ENCODE measurements at places on chromosomes 1 and 21.

GRCh38 chr1:91805311-91805801 lies 80.6 kb downstream of the TGFBR3 start:
- no peak for DNase-seq

GRCh38 chr1:29563092-29563491 lies 326.8 kb downstream of the PTPRU start:
- DNase-seq = no peak

DNA sequence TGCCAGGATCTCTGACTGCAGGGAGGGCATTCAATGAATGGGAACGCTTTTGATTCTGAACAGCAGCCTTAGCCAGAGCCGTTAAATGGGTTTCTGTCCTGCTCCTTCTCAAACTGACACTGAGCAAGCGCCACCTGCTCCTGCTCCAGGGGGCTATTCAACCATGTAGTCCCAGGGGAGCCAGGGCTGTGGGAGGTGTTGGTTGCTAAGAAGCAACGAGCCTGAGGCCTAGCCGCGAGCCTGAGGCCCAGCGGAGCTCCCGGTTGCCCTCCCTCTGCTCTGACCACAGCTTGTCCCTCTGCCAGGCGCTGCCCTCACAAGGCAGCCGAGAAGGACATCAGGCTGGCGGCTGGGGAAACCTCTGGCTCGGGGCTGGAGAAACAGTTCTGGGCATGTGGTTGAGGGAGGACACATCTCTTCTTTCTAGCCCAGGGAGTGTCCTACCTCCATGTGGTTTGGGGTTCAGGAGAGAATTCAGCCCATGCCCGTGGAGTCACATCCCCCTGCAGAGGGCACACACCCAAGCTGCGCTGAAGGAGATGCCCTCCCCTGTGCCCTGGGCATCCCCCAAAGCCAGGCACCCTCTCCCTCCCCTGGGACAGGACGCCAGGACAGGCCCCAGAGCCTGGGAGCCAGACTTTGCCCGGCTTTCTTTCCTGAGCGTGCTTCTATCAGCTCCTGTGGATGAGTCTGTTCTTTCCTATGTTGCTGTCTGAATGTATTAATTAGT lies 18.0 kb downstream of the PCP4 start:
- DNase-seq = no peak

DNA sequence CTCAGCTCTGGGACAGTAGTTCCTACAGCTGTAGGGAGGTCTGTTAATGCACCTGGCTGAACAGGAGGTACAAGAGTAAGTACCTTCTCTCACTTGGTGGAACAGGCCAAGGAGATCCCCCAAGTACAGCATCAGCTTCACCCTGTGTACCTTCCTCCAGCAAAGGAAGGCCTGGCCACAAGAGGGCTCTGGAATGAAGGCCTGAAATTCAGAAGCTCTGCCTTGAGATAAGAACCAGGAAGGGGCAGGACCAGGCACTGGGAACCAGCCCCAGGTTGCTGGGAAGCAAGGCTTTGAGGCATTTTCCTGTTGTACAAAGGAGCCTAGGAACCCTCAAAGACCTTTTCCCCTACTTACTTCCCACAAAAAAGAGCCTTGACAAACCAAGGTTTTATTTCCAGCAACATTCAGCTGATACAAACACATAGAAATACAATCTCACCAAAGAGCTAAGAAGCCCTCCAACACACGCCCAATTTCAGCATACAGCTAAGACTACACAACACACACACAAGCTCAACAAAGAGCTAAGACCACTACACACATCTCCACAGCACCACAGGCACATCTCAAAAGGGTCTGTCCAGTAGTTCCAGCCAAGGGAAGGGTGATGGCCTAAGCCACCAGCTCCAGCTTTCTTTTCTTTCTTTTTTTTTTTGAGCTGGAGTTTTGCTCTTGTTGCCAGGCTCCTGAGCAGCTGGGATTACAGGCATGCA lies 23.5 kb downstream of the F11R start:
- peak; percentile 69 for DNase-seq

GRCh38 chr1:6688757-6689156 lies 12.9 kb downstream of the DNAJC11 start:
- DNase-seq = no peak

DNA sequence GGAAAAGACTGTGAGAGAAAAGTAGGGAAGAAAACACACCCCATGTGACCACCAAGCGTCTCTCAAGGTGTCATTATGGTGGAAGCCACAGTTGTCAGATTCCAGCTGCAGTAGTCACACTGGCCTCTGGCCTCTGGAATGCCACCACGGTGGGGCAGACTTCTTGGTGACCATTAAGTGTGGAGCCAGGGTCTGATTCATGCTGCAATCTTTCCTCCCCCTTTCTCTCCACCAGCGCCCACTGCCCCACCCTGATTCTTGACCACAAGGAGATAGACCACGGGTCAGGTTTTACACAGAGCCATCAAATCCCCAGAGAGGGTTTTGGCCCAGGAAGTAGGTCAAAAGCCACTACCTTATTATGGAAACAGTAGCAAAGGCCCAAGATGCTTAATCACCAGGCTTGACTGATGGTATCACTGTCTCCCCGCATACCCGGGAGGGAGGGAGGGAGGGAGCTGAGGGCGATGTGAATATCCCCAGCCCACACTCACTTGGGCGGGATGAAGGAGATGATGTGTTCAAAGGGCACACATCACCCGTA lies 52.7 kb upstream of the GRHL3 start:
- DNase-seq = peak; percentile 99

GRCh38 chr1:25018943-25019336 lies 88.9 kb upstream of the RUNX3 start:
- no peak for DNase-seq

Data from EH (cell line).